ENCODE measurements at places on chromosomes 1 and 21.

DNA sequence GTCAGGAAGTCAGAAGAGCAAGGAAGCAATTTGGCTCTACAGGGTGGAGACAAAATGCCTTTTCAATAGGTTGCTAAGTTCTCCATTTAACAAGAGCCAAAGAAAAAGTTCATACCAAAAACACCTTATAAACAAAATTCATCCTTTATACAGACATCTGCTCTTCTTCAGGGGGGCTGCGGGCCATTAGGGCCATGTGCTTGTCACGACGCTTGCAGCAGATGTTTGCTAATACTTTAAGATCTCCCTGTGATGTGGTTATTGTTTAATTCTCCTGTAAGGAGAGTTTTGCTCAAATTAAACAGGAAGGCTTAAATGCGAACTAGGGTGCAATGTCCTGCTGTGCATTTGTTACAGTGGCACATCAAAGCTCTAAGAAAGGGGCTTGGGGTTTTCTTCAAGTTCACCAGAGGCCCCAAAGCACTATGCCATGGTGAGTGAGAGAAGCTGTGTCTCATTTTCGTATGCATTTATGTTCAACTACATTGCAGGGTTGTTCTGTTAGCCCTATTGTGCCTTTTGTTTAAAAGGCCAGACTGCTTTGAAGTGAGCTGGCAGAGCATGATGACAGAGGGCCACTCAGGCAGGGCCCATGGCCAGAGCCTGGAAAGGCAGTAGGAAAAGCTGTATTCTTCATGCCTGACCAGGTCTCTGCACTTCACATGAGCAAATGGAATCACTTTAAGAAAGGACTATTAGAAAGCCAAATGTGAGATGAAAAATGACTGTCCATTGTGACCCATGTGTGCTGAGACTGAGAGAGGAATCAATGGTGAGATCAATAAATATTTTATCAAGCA, 24.8 kb upstream of the NTPCR start:
- DNase-seq = no peak

DNA sequence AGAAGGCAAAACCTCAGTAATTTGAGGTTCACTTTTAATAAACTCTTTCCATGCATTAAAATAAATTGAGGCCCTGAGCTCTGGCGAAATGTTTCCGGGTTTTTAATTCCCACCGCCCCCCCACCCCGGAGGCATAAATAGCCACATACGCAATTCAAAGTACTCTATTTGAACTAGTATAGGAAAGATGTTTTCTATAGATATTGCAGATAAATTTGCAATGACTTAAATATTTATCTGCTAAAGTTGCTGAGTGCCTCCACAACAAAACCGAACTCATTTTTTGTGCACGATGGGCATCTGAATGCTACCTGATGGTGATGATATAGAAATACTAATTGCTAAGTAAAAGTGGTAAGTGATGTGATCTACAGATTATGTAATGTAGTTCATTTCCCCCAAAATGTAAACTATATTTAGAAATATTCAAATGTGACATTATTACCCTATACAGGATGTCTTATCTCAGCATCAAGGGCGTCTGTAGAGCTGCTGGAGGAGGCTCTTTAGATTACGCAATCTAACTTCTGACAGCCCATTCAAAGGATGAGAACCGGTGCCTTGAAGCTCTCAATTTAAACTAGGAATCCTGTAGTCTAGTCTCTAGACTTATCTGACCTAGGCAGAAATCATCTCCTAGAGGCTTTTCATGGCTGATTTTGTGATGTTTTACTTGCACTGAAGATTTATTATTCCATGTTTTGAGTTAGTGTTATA, 8.5 kb downstream of the IRF2BP2 start:
- DNase-seq = peak; percentile 73

GRCh38 chr1:119564548-119564947, 57.5 kb downstream of the HSD3B1 start:
- no peak for DNase-seq

DNA sequence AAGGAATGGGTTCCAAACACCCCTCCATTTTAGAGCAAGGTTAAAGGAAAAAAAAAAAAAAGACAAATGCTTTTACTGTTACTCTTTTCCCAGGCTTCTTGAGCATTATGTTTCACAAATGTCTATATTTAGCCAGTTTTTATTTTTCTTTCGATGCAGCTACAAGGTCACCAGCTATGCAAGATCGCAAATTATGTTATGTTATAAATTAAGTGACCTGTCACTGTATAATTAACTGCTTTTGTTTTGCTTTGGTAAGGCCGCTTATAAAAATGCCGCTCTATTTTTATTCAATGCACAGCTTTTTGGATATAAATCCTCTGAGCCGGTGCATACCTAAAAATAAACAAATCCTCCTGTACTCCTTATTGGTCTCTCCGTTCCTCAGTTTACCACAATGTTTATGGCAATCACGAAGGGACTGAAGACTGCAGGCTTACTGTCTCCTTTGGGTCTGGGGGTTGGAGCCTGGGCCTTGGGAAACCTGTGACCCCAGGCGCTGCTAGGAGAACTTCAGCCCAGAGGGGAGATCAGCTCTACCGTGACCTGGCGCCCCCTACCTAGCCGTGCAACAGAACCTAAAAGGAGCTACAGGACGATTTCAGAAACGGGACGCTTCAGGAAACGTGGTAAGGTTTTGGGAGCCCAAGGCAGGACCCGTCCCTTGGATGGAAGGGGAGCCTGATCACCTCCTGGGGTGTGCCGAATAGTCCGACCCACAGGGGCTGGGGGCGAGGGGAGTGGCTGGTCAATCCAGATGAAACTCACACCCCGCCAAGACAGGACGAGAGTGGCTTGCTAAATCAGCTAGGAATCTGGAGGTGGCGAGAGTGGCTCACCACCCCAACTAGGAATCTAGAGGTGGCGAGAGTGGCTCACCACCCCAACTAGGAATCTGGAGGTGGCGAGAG, 101.2 kb upstream of the CD55 start:
- DNase-seq = no peak

- no peak for DNase-seq
These were observed 10.0 kb downstream of the CC2D1B start for GRCh38 chr1:52355847-52356505.

DNA sequence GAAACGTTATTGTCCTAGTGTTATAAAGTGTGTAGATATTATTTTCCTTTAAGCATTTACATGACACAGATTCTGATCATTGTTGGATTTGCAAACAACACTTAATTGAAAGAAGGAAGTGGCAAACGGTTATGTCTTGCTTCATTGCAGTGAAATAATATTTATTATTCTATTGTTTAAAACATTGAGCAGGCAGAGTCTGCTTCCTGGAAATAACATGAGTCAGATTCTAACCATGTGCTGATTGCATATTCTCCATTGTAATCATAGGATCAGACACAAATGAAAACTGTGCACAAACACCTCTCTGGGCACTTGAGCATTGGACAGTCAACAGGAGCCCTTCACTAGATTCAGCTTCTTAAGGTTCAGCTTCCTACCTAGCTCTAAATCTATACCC, 46.8 kb upstream of the USP25 start:
- DNase-seq = no peak

DNA sequence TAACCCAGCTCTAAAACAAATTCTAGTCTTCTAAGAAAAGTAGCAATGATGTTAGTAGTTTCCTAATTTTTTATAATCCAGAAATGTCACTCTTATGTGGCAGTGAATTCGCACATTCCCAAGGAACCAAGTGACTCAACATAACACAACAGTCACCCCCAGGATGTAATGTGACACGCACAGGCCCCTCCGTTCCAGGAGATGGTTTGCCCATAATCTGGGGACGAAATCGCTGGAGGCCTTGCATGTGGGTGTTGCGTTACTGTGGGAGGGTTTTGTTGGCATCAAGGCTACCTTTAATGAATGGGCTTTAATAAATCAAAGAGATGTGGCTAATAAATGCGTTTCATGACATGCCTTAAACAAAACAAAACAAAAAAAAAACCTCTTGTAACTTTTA, 50.9 kb downstream of the EVA1C start:
- DNase-seq = no peak

- DNase-seq = no peak
These were observed 414 bp downstream of the TMEM51 start for GRCh38 chr1:15153842-15154479.

DNA sequence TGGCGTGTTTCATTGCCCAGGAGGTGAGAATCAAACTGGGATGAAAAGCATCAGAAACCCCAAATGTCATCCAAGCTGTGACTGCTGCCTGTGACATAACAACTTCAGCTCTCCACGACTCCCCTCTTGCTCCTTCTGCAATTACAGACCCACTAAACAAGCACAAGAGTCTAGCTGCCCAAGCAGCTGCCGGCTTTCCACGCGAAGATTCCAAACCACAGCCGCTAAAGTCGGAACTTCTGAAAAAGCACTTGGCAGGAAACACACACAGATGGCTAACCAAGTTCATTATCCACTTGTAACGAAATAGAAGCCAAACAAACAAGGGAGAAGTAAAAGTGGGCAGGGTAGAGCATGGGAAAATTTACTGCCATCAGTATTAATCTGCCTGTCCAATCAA, 198.1 kb downstream of the SLC35F3 start:
- DNase-seq = no peak

GRCh38 chr1:185895208-185895900, 161.2 kb downstream of the HMCN1 start:
- no peak for DNase-seq

GRCh38 chr1:234546890-234547788, 62.8 kb downstream of the IRF2BP2 start:
- no peak for DNase-seq

GRCh38 chr1:19400192-19400611, 85.1 kb downstream of the CAPZB start:
- DNase-seq = no peak
